ENCODE measurements at places on chromosomes 1 and 21. TPM values are rescaled to one million over a fixed set of nuclear protein-coding genes. Genes with fewer than 3 reads are reported as not detected.

- no peak overlapping the region for H3K27ac ChIP-seq
- H3K27me3 ChIP-seq: no peaks in the 10 kb centered on the region
- no peaks in the 10 kb centered on the region for H3K4me1 ChIP-seq
- H3K4me3 ChIP-seq: no peak overlapping the region
Measured at GRCh38 chr1:42434340-42434739, 21.5 kb downstream of the ZMYND12 start.

The LAMC1 gene
- total RNA-seq: 0.93 TPM

DNA sequence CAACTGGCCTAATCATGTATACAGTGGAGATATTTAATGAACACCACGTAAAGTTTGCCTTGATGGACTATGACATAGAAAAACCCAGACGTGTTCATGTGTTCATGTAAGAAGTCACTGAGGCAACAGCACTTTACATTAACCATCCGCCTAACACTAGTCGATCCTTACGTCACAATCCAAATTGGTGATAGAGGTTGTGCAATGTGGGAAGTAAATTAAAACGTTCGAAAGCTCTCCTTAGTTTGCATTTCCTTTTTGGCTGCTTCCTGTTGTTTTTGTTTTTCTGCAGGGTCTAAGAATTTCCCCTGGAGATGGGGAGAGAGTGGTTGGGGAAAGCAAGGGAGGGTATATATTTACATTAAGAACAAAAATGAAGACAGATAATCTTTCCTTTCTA lies 587.5 kb upstream of the ADGRL2 start:
- no peaks in the 10 kb centered on the region for H3K4me1 ChIP-seq
- H3K27me3 ChIP-seq: no peaks in the 10 kb centered on the region
- H3K27ac ChIP-seq: no peak overlapping the region

DNA sequence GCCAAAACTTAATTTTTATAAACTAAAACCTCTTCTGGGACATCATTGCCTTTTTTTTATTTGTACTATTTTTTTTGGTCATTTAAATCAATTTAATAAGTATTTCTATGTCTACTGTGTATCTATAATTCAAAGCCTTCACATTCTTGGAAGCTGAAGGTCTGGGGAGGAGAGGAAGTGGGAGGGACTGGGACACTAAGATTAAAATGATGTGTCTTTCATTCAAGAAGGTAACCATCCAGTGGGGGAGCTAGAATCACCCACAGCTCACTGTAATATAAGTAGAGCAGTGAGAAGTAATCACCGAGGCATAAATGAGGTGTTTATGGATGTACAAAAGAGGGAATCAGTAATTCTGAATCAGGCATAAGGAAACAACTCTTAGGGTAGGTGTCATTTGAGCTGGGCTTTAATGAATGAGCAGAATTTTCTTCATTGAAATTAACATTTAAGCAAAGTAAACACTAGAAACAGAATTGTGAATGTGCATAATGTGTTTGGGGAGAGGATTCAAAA lies 52.8 kb downstream of the PTGER3 start:
- DNase-seq: no peak
- no peaks in the 10 kb centered on the region for H3K36me3 ChIP-seq
- H3K4me1 ChIP-seq: no peaks in the 10 kb centered on the region
- no peak overlapping the region for H3K4me3 ChIP-seq
- H3K27me3 ChIP-seq: peaks cover 18% of the 10 kb centered on the region

DNA sequence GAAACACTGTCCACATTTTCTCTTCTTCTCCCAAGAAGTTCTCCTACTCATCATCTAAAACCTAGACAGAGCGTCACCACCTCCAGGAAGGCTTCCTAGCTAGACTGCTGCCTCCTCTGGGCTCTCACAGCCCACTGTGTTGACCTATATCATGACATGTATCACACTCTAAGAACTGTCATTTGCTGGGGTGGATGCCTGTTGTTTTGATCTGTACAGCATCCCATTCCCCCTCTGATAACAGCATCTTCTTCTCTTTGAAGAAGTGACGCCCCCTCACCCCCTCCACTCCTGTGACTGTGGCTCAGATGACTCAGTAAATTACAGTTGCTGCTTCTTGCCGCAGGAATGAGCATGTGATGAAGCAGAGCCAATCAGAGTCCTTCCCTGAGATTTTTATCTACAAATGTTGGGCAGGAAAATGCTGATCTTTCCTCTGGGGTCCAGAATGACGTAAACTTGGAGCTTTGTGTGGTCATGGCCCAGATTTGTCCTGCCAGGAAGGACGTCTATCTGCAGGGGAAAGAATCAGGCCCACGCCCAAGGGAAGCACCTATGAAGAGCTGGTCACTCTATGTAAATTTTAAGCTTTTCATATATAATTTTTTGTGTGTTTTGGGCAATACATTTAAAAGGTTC lies 28.0 kb upstream of the FOXO6 start:
- H3K27ac ChIP-seq: no peak overlapping the region
- H3K27me3 ChIP-seq: peaks cover 13% of the 10 kb centered on the region
- DNase-seq: no peak
- H3K4me1 ChIP-seq: no peaks in the 10 kb centered on the region
- no peaks in the 10 kb centered on the region for H3K36me3 ChIP-seq

GRCh38 chr1:25771221-25772114 lies 28.5 kb upstream of the SELENON start:
- DNase-seq: peak; percentile 55
- H3K27me3 ChIP-seq: peaks cover 3% of the 10 kb centered on the region
- peaks cover 92% of the 10 kb centered on the region for H3K4me1 ChIP-seq
- H3K4me3 ChIP-seq: peak overlapping the region; percentile 79
- peak overlapping the region; percentile 85 for H3K27ac ChIP-seq

DNA sequence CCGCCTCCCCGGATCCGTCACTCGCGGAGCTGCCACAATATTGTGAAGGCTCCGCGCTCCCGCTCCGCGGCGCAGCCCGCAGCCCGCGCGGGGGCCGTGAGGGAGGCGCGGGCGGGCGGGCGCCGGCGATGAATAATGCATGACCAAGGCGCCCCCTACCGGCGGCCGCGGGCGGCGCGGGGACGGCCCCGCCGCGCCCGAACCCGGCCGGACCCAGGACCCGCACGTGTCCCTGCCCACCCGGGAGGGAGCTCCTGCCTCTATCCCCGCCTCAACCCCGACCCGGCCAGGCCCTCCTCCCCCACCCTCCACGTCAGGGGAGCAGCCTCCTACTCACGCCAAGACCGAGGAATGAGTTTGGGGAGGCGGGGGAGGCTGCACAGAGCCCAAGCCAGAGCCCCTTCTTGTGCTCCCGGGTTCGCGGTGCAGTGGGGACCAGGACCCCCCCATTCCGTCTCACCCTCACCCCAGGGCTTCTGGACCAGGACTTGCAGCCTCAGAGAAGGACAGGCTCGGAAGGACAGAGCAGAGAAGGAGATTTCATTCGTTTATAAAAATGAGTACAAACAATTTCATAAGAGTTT lies 70.8 kb upstream of the CASZ1 start:
- H3K27ac ChIP-seq: no peak overlapping the region
- peaks cover 69% of the 10 kb centered on the region for H3K27me3 ChIP-seq
- peaks cover 18% of the 10 kb centered on the region for H3K4me1 ChIP-seq
- DNase-seq: peak; percentile 64
- no peaks in the 10 kb centered on the region for H3K36me3 ChIP-seq
- H3K4me3 ChIP-seq: peak overlapping the region; percentile 68

GRCh38 chr1:99700020-99700419 lies 54.1 kb downstream of the PALMD start:
- H3K27ac ChIP-seq: no peak overlapping the region
- H3K4me1 ChIP-seq: peaks cover 7% of the 10 kb centered on the region
- H3K4me3 ChIP-seq: no peak overlapping the region
- no peaks in the 10 kb centered on the region for H3K36me3 ChIP-seq
